ENCODE measurements at places on chromosomes 7 and 10. TPM values are rescaled to one million over a fixed set of nuclear protein-coding genes. Genes with fewer than 3 reads are reported as not detected.

- DNase-seq, result peak; percentile 68
- H3K4me3 ChIP-seq, result no peak overlapping the region
These were observed 22.8 kb upstream of the TTYH3 start for GRCh38 chr7:2608921-2609411.

DNA sequence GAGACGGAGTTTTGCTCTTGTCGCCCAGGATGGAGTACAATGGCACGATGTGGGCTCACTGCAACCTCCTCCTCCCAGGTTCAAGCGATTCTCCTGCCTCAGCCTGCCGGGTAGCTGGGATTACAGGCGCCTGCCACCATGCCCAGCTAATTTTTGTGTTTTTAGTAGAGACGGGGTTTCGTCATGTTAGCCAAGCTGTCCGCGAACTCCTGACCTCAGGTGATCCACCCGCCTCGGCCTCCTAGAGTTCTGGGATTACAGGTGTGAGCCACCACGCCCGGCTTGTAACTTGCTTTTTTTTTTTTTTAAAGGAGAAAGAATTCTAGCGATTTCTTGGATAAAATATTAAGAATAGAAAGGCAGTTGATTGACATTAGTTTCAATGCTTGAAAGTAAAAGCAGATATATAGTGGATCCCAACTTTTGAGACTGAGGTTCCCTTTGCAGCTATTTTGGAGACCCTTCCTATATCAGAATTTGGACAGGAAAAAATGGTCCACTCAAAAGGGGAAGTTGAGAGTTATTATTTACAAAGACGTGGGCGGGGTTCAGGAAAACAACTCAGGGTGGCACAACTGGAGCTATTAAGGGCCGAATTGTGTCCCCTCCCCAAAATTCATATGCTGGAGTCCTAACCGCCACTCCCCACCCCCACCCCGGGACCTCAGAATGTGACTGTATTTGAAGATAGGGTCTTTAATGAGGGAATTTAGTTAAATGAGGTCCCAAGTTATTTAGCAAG is 1.3 kb upstream of the ERCC6 start:
- peaks cover 21% of the 10 kb centered on the region for H3K27me3 ChIP-seq
- H3K27ac ChIP-seq, result no peak overlapping the region
- H3K4me1 ChIP-seq, result peaks cover 8% of the 10 kb centered on the region
- H3K4me3 ChIP-seq, result peak overlapping the region; percentile 55
- H3K36me3 ChIP-seq, result no peaks in the 10 kb centered on the region
- no peak for DNase-seq

DNA sequence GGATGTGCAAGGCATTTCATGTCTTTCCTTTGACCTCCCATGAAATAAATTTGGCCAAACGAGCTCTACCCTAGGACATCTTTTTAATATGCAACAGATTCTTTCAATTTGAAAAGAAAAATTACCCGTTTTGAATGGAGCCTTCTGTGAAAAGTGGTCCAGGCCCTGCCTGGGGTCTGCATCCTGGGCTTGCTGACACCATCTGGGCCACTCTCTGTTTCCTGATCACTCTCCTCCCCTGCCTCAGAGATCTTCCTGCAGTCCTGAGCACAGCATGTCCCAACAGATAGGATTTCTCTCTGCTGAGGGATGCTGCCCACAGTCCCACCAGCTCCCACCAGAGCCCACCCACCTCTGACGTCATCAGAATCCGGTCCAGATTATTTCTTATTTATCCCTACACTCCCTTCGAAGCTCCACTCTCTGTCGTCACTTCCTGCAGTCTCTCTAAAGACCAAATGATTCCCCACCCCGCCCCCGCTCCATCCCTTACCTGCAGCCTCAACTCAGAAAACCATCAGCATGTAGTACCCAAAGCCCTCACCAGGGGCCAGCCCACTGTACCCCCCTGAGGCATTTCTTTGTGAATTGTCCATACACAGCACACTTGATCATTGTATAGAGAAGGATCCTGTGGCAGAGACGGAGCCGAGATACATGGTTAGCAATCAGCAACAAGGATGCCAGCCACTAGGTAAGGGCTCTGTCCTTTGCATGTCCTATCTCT is 192.1 kb upstream of the MGMT start:
- H3K36me3 ChIP-seq, result no peaks in the 10 kb centered on the region
- no peaks in the 10 kb centered on the region for H3K27me3 ChIP-seq
- no peak overlapping the region for H3K27ac ChIP-seq
- H3K4me3 ChIP-seq, result no peak overlapping the region

DNA sequence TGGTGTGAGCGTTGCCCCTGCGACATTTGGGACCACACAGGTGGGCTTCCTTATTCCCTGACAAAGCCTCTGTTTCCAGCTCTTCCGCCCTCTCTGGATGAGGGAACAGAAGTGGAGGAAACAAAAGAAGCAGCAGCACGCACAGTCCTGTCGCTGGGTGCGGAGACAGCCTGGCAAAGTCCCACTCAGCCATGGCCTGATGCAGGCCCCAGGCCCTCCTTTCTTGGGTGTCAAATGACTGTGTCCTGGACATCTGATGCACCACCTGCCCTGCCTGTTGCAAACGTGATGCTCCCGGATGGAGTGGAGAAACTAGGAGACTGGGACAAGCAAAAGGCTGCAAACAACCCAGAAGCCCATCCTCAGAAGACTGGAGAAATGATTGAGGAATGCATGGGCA is 20.7 kb downstream of the ZMIZ2 start:
- H3K4me1 ChIP-seq, result peaks cover 21% of the 10 kb centered on the region
- H3K27ac ChIP-seq, result no peak overlapping the region
- no peaks in the 10 kb centered on the region for H3K36me3 ChIP-seq
- DNase-seq, result peak; percentile 21
- no peaks in the 10 kb centered on the region for H3K27me3 ChIP-seq

GRCh38 chr10:124608093-124608721 is 136.0 kb downstream of the FAM53B start:
- no peak overlapping the region for H3K27ac ChIP-seq
- H3K36me3 ChIP-seq, result no peaks in the 10 kb centered on the region
- H3K4me1 ChIP-seq, result peaks cover 29% of the 10 kb centered on the region

DNA sequence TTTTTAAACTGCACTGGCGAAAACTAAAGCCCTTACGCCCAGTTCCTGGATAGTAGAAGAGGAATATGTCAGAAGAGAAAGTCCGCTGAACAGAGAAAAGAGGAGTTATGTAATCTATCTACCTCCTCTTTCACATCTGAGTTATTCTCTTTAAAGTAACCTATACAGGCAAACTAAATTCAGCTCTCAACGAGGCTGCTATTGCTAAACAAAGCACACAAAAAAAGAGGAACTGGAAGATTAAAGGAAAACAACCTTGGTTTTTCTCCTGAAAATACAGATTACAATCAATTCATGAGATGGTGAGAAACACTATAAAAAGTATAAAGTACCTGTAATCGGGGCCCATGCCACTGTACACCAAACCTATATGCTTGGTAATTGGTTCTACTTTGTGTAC is 5.8 kb downstream of the PSMA2 start:
- H3K4me1 ChIP-seq, result peaks cover 15% of the 10 kb centered on the region
- H3K27me3 ChIP-seq, result no peaks in the 10 kb centered on the region
- peaks cover 35% of the 10 kb centered on the region for H3K36me3 ChIP-seq
- no peak overlapping the region for H3K4me3 ChIP-seq

- peaks cover 10% of the 10 kb centered on the region for H3K4me1 ChIP-seq
- no peak for DNase-seq
- no peak overlapping the region for H3K4me3 ChIP-seq
- no peak overlapping the region for H3K27ac ChIP-seq
These were observed 35.9 kb downstream of the FZD1 start for GRCh38 chr7:91299952-91300775.

DDC gene
- not detected for total RNA-seq

IL6 gene
- not detected for total RNA-seq

TAS2R3 gene
- 1.2 TPM for total RNA-seq

Data from neural progenitor cell (in vitro differentiated cells).